A549 treated with DMSO at 1 μM for 4 hours (cell line): ENCODE measurements at places on chromosomes 7 and 10. TPM values are rescaled to one million over a fixed set of nuclear protein-coding genes. Genes with fewer than 3 reads are reported as not detected.

GFRA1 gene
- total RNA-seq = 9.8 to 12.3 TPM (median 11.2 TPM) in 5 replicates

ZNF32 gene
- 15.6 to 18.0 TPM (median 16.2 TPM) in 5 replicates for total RNA-seq

ZNF853 gene
- total RNA-seq = 1.9 to 3.0 TPM (median 2.3 TPM) in 5 replicates

AKR1C2 gene
- 3,009 to 3,482 TPM (median 3,389 TPM) in 5 replicates for total RNA-seq

HTR7 gene
- 0.09 to 0.15 TPM (median 0.10 TPM) in 5 replicates for total RNA-seq

SPDYE9 gene
- not detected in 5 replicates for total RNA-seq

UPP1 gene
- 71.3 to 110 TPM (median 90.1 TPM) in 5 replicates for total RNA-seq

IFT22 gene
- total RNA-seq = 50.8 to 53.4 TPM (median 51.6 TPM) in 5 replicates

NEUROD6 gene
- total RNA-seq = not detected in 5 replicates

DAGLB gene
- total RNA-seq = 21.1 to 28.4 TPM (median 26.1 TPM) in 5 replicates

KCNMA1 gene
- total RNA-seq = 42.4 to 95.9 TPM (median 75.8 TPM) in 5 replicates

BHLHA15 gene
- total RNA-seq = 0.44 to 0.66 TPM (median 0.56 TPM) in 5 replicates

C10orf143 gene
- total RNA-seq = 0.57 to 0.83 TPM (median 0.74 TPM) in 5 replicates

ASAH2 gene
- total RNA-seq = 0.80 to 3.3 TPM (median 1.3 TPM) in 5 replicates

EPO gene
- total RNA-seq = 0.07 to 0.09 TPM in 2 of 5 replicates, not detected in the others

OPN1SW gene
- not detected in 5 replicates for total RNA-seq

PLAU gene
- total RNA-seq = 142 to 163 TPM (median 157 TPM) in 5 replicates

KNDC1 gene
- 1.3 to 3.2 TPM (median 1.7 TPM) in 5 replicates for total RNA-seq

COMTD1 gene
- 24.0 to 47.2 TPM (median 44.1 TPM) in 5 replicates for total RNA-seq

SCART1 gene
- total RNA-seq = 0.18 to 0.44 TPM (median 0.19 TPM) in 5 replicates

GDF2 gene
- total RNA-seq = not detected in 5 replicates

CYP3A5 gene
- 1.4 to 2.2 TPM (median 1.5 TPM) in 5 replicates for total RNA-seq

ZNF33B gene
- total RNA-seq = 5.6 to 7.7 TPM (median 6.2 TPM) in 5 replicates

GPR158 gene
- 0.02 to 0.06 TPM (median 0.05 TPM) in 5 replicates for total RNA-seq

ZNRF2 gene
- 5.2 to 8.3 TPM (median 6.8 TPM) in 5 replicates for total RNA-seq

NKX2-3 gene
- 0.06 TPM in 1 of 5 replicates, not detected in the others for total RNA-seq

HOXA6 gene
- 0.71 to 2.5 TPM (median 1.8 TPM) in 5 replicates for total RNA-seq

DNAH11 gene
- 0.02 to 0.26 TPM (median 0.10 TPM) in 5 replicates for total RNA-seq

CPA2 gene
- 0.11 to 0.44 TPM in 2 of 5 replicates, not detected in the others for total RNA-seq

OR9A2 gene
- not detected in 5 replicates for total RNA-seq

KCND2 gene
- not detected in 5 replicates for total RNA-seq

FXYD4 gene
- not detected in 5 replicates for total RNA-seq

ITIH5 gene
- total RNA-seq = 0.08 to 0.14 TPM (median 0.10 TPM) in 5 replicates

ANKRD22 gene
- total RNA-seq = 0.41 to 0.63 TPM (median 0.48 TPM) in 5 replicates

CALHM1 gene
- not detected in 5 replicates for total RNA-seq
